ENCODE measurements at places on chromosomes 7 and 10.

GRCh38 chr10:10677479-10677878 is 340.2 kb upstream of the CELF2 start:
- DNase-seq, result peak; percentile 86

GRCh38 chr10:123241391-123242141 is 87.4 kb downstream of the BUB3 start:
- no peak for DNase-seq

- DNase-seq, result peak; percentile 95
Measured at GRCh38 chr7:106770191-106770590, 94.9 kb upstream of the PIK3CG start.

DNA sequence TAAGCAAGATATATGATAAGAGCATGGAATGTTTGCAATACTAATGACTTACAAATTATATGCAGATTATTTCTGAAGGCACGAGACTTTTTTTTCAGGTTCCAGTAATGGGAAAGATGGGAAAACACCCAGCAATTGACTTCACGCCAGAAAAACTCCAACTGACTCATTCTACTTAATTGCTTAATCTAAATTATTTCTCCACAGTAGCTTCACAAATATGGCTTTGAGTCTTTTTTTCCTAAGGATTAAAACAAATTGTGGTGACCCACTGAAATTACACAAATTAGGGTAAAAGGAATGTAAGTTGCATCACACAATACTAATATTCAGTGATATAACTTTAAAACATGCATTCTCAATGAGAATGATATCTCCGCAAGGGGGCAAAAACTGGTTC is 138.7 kb downstream of the GNAI1 start:
- peak; percentile 65 for DNase-seq

- DNase-seq, result no peak
Measured at GRCh38 chr7:128076196-128076795, 45.1 kb upstream of the LRRC4 start.

- DNase-seq, result peak; percentile 84
Measured at GRCh38 chr7:151690606-151691005, 170.9 kb upstream of the RHEB start.

Measured in iris pigment epithelial cell (primary cell).